Adipose tissue (tissue), 3 donors: ENCODE measurements at places on chromosomes 2 and 18. TPM values are rescaled to one million over a fixed set of nuclear protein-coding genes. Genes with fewer than 3 reads are reported as not detected.

Gene CFAP65
- not detected for polyA plus RNA-seq

Gene SRD5A2
- polyA plus RNA-seq = not detected

Gene DHRS9
- polyA plus RNA-seq = 0.16 TPM

Gene GAL3ST2
- polyA plus RNA-seq = not detected

Gene CNTNAP5
- polyA plus RNA-seq = 0.10 TPM

Gene TIMM21
- polyA plus RNA-seq = 12.1 TPM

Gene IL1R2
- 6.9 TPM for polyA plus RNA-seq

Gene UNC80
- polyA plus RNA-seq = not detected

Gene C2orf66
- polyA plus RNA-seq = 0.06 TPM

Gene SCN2A
- 0.02 TPM for polyA plus RNA-seq

Gene PROKR1
- 0.56 TPM for polyA plus RNA-seq

Gene UPP2
- polyA plus RNA-seq = 0.10 TPM

Gene CDK5R2
- 0.06 TPM for polyA plus RNA-seq

Gene ADRA2B
- polyA plus RNA-seq = 0.98 TPM

Gene GPR155
- polyA plus RNA-seq = 3.1 TPM

Gene SLC19A3
- 2.1 TPM for polyA plus RNA-seq

Gene BOLL
- not detected for polyA plus RNA-seq

Gene RMDN2
- 6.3 TPM for polyA plus RNA-seq

Gene TEX44
- not detected for polyA plus RNA-seq

Gene TNFRSF11A
- 0.60 TPM for polyA plus RNA-seq

Gene SGPP2
- polyA plus RNA-seq = 1.6 TPM

Gene DSC1
- not detected for polyA plus RNA-seq

Gene TNFAIP6
- polyA plus RNA-seq = 7.2 TPM

Gene COL6A3
- polyA plus RNA-seq = 66.2 TPM

Gene AQP4
- polyA plus RNA-seq = 0.52 TPM

Gene DSG4
- polyA plus RNA-seq = not detected

Gene FAM237A
- polyA plus RNA-seq = not detected
